Iris pigment epithelial cell (primary cell): ENCODE measurements at places on chromosomes 2 and 18.

- no peak for DNase-seq
Measured at GRCh38 chr2:162328424-162329157, 10.1 kb upstream of the IFIH1 start.

- no peak for DNase-seq
Measured at GRCh38 chr2:65293376-65293775, 65.7 kb downstream of the ACTR2 start.

DNA sequence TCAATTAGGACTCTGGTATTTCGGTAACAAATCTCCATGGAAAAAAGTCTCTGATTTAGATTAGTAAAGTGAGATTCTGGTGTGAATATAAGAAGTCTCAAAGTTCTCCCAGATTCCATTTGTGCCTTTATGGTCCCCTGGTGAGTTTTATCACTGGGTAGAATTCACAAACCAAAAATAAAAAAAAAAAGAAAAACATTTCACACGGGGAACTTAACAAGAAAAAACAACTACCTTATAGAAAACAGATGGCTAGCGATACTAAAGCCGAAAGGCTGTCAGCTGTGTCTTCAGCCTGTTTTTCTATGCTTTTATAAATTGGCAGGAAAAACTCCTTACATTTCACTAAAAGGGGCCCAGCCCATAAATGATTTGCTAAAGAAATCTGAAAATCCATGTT, 50.6 kb downstream of the COL5A2 start:
- DNase-seq, result no peak

DNA sequence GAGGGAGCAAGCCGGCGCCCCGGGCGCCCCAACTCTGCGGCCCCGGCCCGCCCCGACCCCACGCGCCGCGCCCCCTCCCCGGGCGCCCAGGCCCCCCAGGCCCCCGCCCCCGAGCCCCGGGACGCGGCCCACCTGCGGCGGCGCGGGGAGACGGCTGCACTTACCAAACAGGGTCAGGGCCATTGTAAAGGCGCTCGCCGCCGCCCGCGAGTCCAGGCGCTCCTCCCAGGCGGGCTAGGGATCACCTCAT, 526 bp downstream of the CHN1 start:
- peak; percentile 11 for DNase-seq

GRCh38 chr2:5969303-5969702, 277.1 kb downstream of the SOX11 start:
- DNase-seq, result no peak

- DNase-seq, result no peak
Measured at GRCh38 chr2:203960811-203961210, 24.2 kb downstream of the ICOS start.

GRCh38 chr2:118202707-118203303, 114.5 kb downstream of the INSIG2 start:
- DNase-seq, result peak; percentile 43

DNA sequence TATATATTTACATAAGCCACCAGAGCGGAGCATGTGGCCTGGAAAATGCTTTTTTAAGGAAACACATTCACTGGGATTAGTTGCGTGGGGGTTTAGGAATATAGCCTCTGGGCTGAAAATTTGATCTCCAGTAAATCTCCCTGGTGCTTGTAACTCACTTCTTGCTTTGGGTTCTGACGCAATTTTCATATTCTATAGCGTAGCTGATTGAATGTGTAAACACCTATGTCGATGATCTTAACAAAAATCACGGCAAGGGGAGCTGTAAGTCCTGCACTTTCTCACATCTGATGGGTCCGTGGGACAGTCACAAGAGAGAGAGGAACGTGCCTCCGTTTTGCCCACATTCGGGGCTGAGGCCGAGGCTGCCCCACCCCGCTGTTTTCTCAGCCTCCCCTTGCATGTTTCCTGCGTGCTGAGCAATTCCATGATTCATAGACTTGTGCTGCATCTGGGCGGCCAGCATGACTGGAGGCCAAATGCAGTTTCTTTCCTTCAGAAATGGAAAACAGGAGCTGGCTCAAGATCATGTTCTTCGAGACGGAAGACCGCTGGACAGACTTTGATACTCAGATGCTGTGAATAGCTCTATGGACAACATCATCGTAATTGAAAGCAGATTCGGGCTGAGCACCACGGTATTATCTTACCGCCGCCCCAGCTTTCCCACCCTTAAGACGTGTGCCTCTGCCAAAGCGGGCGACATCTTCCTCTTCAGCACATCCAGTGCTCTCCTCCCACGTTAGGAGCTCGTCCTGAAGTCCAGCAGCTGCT, 109.2 kb downstream of the TMEM18 start:
- DNase-seq, result peak; percentile 68

- DNase-seq, result peak; percentile 40
Measured at GRCh38 chr2:218811382-218811781, 20.2 kb downstream of the PRKAG3 start.

DNA sequence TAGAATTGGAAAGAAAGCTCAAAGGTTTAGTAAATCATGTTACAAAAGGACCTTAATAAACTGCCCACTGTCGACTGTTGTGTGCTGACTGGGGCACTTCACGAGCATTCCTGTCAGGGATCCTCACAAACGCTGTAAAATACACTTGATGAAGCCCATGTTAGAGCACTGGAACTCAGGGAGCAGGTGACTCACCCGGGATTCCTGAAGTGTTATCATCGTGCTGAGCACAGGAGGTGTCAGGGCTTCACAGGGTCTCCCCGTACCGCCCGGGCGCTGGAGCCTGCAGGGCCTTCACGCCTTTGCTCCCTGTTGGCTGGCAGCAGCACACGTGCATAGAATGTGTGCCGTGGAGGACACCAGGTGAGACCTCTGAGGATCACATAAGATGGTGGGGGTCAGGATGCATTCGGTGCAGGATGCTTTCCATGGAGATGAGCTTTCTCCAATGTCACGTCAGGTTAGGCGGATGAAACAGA, 187.3 kb downstream of the SNTG2 start:
- no peak for DNase-seq

DNA sequence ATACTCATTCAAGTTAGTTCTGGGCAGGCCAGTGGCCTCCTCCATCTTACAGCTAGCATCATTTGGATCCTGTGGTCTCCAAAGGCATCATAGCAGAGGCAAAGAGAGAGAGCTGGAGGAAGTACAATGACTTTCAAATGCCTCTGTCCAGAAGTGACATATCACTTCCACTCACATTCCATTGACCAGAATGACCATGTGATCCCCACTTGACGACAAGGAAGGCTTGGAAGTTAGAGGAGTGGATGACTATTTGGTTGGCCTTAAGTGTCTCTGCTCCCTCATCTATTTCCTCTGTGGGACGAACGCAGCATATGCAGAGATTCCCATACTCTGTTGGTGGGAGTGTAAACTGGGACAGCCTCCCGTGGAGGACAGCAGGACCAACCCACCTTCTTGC, 27.8 kb upstream of the MLPH start:
- no peak for DNase-seq

DNA sequence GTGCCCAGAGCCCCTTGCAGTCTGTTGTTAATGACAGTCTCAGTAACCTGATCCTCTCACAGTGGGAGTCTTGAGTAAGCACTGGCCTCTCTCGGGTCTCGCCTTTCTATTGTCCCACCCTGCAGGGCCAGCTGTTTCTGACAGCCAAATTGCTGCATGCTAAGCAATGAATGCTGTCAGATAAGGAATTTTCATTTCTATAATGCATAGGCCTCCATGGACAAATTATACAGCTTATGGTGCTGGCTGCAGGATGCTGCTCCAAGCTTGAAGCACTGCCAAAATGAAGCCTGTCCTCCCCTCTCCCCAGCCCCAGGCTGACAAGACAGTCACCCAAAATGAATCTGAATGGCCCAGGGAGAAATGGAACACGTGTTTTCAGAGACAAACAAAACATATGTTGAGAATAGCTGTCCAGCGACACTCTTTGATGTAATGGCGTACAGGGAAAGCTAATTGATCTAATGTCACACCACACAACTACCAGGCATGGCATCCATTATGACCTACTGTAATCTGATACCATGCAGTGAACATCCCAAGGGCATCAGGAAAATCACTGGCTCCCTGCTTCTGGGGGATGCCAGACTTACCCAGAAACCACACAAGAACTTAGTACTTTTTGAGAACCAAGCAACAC, 36.8 kb downstream of the ACVR1 start:
- peak; percentile 57 for DNase-seq

DNA sequence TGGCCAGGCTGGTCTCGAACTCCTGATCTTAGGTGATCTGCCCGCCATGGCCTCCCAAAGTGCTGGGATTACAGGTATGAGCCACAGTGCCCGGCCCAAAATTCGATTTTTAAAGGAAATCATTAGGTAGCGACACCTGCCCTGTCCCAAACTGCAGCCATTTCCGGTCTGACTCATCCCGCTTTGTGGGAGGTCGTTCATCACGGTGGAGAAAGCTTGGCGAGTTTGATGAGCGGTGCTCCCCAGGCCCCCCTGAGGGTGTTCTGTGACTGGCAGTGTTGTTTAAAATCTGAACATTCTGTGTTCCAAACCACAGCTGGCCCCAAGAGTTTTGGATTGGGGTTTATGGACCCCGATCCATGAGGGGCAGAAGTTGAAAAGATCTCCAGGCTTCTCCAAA, 53.0 kb upstream of the GLI2 start:
- DNase-seq, result no peak

- peak; percentile 5 for DNase-seq
Measured at GRCh38 chr2:233061591-233062450, 1.7 kb downstream of the INPP5D start.

GRCh38 chr18:49959176-49959575, 145.8 kb upstream of the ACAA2 start:
- no peak for DNase-seq
